ENCODE measurements at places on chromosomes 3 and 15.

DNA sequence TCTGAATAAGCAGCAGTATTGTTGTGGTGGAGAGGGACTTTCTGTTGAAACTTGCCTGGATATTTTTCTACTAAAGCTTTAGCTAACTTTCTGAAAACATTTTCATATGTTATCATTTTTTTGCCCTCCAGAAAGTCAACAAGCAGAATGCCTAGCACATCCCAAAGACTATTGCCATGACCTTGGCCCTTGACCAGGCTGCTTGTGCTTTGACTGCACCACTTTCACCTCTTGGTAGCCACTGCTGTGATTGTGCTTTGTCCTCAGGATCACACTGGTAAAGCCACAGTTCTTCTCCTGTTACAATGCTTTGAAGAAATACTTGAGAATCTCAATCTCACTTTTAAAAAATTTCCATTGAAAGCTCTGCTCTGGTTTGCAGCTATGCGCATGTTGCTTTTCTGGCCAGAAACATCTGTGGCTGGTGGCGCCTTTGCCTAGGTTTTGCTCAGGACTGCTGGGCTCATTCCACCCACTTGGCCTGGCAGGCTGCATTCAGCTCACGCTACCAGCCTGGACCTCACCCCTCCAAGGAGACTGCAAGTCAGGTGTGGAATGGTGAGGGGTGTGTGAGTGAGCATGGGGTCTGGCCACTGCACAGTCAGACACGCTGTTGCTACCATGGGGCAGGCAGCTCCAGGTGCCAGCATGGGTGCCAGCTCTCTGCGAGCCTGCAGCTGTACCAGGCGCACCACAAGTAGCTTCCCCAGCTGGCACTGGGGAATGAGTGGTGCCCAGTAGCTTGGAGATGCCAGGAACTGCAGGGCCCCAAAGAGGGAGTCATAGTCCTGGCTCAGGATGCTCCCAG is 89.8 kb upstream of the TNFSF10 start:
- no peak for DNase-seq

GRCh38 chr3:61680617-61681016 is 119.2 kb downstream of the PTPRG start:
- DNase-seq = no peak

- DNase-seq = no peak
Measured at GRCh38 chr15:62561571-62561970, 396.5 kb upstream of the C2CD4B start.

DNA sequence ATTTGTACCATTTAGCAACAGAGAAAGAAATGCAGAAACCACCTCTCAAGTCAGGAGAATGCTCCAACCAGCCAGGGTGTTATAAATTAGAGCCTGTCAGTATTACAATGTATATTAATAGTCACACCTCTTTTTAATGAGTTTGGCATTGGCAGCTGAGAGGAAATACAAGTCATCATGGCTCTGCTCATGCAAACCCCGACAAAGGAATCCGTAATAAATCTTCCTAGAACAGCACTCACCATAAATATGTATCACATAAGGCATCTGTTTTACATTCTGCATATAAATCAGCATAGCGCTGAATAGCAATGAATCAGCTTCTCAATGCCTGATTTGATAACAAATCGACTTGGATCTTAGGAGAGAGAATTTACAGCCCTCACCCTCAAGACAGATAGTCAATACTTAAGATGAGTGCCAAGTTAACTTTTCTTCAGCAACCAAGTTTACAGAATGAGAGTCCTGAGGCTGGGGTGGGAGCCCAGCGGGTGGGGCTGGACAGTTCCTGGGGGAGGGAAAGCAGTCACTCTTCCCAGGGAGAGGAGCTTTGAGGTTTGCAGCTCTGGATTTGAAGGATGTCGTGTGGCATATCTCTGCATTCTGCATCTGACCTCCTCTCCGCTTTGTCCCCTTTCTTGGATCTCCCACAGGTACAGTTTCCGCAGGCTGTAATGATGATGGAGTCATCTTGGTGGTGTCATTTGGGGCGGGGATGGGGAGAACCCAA is 1034.4 kb upstream of the NR2F2 start:
- no peak for DNase-seq

DNA sequence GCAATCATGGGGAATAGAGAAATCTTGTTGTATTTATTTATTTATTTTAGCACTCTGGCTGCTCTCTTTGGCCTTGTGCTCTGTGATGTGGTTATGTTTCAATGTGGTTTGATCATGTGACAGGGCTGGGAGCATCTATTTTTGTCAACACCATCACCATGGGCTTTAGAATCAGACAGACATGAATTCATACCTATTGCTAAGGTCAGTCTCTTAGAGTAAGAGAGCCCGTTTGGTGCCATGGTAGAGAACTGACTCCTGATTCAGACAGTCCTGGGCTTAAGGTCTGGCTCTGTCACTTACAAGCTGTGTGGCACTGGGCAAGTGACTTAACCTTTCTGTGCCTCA is 157.0 kb downstream of the RYR3 start:
- no peak for DNase-seq

- DNase-seq = no peak
Measured at GRCh38 chr15:81516012-81516411, 142.0 kb upstream of the TMC3 start.

GRCh38 chr3:99298661-99299060 is 339.7 kb upstream of the COL8A1 start:
- no peak for DNase-seq

- no peak for DNase-seq
Measured at GRCh38 chr15:92120094-92120795, 266.7 kb downstream of the SLCO3A1 start.

DNA sequence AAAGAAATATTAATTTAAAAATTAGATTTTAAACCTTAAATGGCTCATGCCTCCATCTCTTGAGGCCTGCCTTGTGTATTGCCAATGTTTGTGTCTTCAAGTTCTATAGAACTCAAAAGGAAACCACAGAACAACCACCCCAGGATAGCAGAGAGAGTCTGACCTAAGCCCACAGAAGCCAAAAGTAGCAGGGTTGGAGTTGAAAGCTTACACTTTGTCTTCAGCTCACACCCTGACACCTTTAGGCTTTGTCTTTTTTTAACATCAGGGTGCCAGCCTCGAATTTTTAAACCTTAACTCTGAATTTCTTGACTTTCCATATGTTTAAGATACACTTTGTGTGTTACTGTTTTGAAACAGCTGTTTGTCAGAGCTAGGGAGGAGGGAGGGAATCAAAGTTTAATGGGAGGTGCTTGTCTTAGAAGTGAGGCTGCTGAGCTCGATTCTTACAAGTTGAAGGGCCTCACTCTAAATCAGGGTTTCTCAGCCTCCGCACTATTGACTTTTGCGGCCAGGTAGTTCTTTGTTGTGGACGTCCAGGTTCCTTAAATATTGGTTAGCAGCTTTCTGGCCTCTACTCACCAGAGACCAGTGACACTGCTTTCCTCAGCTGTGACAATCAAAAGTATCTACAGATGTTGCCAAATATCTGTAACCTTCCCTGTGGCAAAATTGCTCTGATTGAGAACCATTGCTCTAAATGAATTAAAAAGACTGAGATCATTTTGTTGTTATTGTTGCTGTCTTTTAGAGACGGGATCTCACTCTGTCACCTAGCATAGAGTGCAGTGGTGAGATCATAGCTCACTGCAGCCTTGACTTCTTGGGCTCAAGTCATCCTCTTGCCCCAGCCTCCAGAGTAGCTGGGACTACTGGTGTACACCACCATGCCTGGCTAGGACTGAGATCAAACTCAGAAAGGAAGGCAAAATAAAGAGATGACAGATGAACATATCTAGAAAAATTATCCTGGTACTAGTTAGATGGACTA is 139.2 kb upstream of the EOMES start:
- no peak for DNase-seq

DNA sequence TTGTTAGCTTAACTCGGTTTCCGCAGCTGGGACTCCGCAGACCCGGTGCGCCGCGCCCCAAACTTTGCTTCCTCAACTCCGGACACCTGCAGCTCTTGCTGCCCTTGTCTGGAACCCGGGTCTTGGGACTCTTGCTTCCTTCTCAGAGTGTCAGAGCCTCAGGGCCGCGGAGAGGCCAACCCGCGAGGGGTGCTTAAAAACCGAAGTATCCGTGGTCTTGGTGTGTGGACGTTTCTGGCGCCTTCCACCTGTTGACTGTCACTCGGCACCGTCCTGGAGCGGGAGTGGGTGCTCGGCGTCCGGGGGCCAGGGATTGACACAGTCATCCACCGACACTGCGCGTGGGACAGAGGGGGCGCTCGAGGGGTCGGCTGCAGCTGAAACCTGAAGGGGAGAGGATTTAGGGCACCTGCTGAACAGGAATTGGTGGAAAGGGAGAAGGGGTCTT is 386 bp downstream of the SQOR start:
- DNase-seq = no peak

GRCh38 chr3:107441617-107442016 is 64.4 kb downstream of the CCDC54 start:
- no peak for DNase-seq
